ENCODE measurements at places on chromosomes 2 and 18.

- DNase-seq: no peak
Measured at GRCh38 chr2:76251342-76251741, 540.6 kb upstream of the GCFC2 start.

- DNase-seq: no peak
Measured at GRCh38 chr2:144230033-144230432, 289.9 kb downstream of the ZEB2 start.

DNA sequence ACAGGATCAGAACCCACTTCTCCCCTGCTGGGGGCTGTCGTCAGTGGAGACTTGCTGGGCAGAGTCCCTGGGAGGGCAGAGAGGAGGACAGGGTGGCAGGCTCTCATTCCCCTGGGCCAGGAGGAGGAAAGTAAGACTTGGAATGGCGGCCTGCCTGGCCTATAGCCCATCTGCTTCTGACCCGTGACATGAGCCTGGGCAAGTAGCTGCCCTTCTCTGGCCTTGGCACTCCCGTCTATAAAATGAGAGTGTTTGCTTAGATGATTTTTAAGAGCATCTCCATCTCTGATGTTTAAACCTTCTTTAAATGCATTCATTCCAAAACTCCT, 173.0 kb downstream of the DDX1 start:
- DNase-seq: no peak

DNA sequence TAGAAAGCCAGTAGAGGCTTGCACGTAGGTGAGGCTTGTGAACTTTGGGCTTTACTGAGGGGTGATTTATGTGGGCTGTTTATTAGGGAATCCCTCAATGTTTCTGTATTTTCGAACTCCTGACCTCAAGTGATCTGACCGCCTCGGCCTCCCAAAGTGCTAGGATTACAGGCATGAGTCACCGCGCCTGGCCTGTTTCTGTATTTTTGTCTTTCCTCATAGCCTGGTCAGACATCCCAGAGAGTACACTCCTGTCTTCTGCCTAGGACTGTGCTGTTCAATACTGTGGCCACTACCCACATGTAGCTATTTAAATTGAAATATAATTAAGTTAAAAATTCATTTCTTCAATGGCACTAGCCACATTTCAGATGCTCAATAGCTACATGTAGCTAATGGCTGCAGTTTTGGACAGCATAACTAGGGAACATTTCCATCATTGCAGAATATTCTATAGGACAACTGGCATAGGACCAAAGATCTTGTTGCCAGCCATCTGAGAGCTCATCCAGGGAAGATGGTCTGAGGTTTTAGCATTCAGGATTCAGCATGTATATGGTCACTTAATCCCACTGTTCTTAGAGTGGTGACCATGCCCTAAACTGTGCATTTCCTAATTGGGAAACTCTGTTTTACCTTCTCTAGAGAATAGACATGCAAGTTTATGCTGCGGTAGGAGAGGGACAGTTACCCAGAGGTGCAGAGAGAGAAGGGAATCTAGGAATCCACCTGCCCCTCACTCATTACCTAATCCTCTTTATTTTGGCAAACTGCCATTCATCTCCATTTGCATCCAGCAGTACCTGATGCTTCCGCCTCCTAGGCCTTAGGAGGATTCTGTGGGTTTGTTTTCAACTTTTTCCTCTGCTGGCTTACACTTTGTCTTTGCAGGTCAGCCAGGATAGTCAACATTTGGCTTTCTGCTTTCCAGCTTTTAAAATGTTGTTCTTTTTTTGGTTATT, 64.4 kb downstream of the LCLAT1 start:
- no peak for DNase-seq

DNA sequence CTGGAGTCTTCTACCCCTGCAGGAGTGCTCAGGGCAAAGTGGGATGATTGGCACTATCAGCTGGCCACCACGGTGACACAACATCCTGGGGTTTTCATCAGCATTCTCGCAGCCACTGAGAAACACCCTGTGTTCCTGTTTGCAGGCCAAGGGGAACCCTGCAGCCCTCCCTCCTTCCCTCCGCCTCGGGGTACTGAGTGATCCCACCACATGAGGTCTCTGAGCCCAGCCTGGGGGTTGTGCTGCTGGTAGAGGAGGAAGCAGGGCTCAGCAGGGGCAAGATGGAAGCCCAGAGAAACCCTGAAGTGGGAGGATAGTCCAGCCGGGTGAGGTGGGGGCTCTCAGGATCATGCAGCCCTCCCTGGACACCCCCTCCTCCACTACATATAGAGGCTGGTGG, at the start of gene OXER1:
Gene OXER1, minus strand, starts transcription at position 40 of the 400 bp plus-strand sequence. CDS start 73 bp downstream, outside the sequence.
- DNase-seq: no peak

GRCh38 chr18:58789876-58790240, 74.8 kb upstream of the ZNF532 start:
- no peak for DNase-seq

GRCh38 chr2:197877038-197877437, 72.6 kb downstream of the PLCL1 start:
- no peak for DNase-seq

- DNase-seq: no peak
Measured at GRCh38 chr2:219532378-219532649, 11.3 kb downstream of the CHPF start.

- no peak for DNase-seq
Measured at GRCh38 chr2:224734949-224735348, 18.8 kb upstream of the CCDC195 start.

- DNase-seq: no peak
Measured at GRCh38 chr18:10424585-10425307, 29.7 kb upstream of the APCDD1 start.

- DNase-seq: no peak
Measured at GRCh38 chr2:37638973-37639372, 32.5 kb downstream of the CDC42EP3 start.

DNA sequence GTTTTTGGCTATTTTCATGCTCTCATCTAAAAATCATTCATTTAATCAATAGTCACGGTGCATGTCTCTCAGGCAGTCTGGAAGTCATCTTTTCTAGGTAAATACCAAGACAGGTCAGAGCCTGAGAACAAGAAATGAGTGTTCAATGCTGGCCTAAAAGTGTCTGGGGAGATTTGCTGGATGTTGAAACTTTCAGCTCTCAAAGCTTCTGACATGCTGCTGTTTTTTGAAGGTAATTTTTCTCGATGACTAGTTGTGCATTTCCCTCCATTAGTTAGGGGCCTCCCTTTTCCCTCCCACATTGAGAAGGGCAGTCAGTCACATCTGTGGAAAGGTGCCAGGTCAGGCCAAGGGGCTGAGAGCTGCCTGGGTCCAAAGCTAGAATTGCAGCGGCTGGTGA, 115.6 kb downstream of the LPIN1 start:
- DNase-seq: no peak

- no peak for DNase-seq
Measured at GRCh38 chr2:51387235-51387634, 355.3 kb upstream of the NRXN1 start.

GRCh38 chr2:125837128-125837527, 818.8 kb upstream of the GYPC start:
- no peak for DNase-seq

DNA sequence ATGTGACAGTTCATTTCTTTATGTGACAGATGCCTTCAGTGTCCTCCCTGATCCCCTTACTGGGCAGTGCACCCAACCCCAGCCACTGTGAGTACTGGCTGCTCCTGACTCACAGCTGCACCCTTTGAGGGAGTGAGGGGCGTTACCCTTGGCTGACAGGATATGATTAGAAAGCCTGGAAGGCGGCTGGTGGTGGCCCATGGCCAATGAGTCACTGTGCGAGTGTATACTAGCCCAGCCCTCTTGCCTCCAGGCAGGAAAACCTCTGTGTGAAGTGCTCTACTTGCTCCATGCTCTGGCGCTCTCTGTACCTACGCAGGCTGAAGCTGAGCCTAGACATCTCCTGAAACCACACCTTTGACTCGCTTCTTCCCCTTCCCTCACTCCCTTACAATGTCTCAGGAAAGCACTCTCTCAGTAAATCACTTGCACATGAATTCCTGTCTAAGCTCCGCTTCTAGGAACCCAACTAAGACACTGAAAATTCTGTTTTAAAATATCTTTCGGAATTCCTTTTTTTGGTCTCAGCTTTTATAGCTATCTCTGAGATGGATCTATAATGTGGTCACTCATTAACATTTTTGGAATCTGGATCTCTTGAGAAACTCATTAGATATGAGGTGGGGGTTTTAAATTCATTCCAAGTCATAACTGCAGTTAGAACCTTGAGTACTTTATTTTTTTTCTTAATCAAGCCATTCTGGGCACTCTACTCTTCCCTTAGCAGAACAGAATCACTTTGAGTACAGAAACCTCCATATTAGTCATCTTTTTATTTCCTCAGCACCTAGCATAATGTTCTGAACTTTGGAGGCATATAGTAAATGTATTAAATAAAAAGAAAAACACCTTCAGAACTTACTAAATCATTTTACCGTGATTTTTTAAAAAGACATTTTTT, 25.3 kb upstream of the STAM2 start:
- no peak for DNase-seq

DNA sequence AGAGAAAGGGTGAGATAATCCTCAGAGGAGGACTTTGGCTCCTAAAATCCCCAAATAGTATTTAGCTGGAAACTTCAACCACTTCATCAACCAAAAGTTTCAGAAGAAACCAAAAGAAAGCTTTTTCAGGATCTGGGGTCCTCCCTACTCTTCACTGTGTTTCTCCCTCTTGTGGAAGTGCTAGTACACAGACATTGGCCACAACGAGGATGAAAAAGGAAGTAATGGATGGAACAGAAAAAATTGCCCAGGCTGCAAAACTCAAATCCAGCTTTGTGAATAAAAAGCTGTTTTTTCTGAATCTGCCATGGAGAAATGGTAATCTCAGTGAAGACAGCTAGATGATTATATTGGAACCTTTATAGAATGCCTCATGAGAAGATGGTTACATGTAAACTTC, 4.0 kb downstream of the PID1 start:
- DNase-seq: no peak

GRCh38 chr2:42084231-42084671, 36.4 kb downstream of the PKDCC start:
- no peak for DNase-seq

DNA sequence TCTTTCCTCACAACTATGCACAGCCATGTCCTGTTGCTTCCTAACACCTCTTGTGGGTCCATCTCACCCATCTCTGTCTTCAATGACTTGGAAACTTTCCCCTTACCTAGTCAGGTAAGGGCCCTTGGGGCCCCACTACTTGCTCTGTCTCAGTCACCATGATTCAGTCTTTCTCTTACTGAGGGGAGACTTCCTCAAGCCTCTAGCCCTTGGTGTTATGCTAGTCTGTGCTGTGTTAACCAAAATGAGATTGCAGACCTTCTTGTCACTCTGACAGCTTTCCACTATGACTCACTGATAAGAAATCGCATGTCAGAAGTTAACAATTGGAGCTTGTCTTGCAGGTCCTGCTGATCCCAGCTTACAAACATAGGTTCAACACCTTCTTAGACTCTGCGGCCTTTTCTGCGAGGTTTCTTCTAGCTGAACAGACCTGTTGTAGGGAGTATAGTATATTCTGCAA, 65.3 kb downstream of the WDR75 start:
- no peak for DNase-seq

- DNase-seq: no peak
Measured at GRCh38 chr2:202764991-202765390, 106.6 kb downstream of the ICA1L start.

- DNase-seq: no peak
Measured at GRCh38 chr2:168475636-168476035, 19.6 kb downstream of the CERS6 start.
